Stimulated activated CD8-positive, alpha-beta memory T cell treated with anti-CD3 and anti-CD28 coated beads, Interleukin-4, amount 100 ng/mL, for 48 hours (primary cell): ENCODE measurements at places on chromosomes 4 and X.

GRCh38 chr4:181950372-181951127 is 292.7 kb upstream of the TENM3 start:
- DNase-seq, result no peak

DNA sequence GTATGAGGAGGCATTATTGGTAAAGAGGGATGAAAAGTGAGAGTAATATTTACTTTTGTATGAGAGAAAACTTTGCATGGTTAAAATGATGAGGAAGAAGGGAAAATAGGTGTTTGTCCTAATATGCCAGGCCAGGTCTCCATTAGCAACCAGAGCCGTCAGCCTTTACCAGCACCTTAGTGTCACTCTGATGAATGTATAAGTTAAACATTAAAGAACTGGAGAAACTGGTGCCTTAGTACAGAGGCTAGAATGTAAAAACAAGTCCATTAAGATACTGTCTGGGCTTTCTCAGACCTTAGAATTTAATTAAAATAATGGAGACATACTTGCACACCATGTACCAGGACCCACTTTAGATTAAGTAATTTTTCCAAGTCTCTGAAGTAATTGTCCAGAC is 222.3 kb downstream of the FAM47A start:
- DNase-seq, result no peak

- no peak for DNase-seq
Measured at GRCh38 chr4:94583914-94584641, 132.3 kb downstream of the PDLIM5 start.

DNA sequence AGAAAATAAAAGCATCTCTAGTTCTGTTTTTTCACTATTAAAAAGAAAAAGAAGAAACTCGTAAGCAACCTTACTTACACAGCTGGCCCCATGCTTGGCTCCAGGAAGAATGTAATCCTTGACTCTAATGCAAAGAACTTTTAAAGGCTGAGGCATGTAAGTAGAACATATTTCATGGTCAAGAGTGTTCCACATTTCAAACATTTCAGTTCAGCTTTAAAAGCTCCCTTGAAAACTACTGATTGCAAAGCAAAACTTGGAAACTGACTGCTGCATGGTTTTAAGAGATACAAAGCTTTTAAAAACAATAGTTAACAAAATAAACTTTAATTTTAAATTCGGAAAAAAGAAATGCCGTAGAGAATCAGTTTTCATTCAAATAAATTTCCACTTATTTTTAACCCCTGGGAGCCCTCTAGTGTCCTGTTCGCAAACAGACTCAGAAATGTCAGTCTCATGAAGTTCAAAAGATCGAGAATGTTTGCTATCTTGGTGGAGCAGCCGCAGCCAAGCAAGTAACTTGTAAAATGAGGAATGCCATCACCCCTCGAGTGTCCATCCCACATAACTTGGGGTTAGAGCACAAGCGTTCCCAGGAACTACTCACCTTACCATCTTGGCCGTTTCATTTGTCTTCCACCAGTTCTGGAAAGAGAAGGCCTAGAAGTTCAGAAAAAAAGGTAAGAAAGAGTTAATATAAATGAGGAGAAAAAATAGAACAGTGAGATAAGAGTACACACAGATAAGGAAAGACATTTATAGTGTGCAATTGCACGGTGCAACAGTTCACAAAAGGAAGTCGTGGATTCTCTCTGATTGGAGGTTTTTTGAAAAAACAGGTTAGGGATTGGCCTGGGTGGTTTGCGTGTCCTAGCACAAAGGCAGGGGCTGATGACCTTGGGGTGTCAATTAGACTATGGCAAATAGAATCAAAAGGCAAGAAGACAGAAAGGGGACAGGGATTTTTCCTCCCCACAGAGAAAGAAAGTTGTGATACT is at the start of gene GASK1B:
TSS of gene GASK1B (minus strand) at position 765 of the 998 bp plus-strand sequence. CDS start 1,650 bp downstream, outside the sequence.
- no peak for DNase-seq

- no peak for DNase-seq
Measured at GRCh38 chr4:22122062-22122461, 173.5 kb upstream of the KCNIP4 start.

DNA sequence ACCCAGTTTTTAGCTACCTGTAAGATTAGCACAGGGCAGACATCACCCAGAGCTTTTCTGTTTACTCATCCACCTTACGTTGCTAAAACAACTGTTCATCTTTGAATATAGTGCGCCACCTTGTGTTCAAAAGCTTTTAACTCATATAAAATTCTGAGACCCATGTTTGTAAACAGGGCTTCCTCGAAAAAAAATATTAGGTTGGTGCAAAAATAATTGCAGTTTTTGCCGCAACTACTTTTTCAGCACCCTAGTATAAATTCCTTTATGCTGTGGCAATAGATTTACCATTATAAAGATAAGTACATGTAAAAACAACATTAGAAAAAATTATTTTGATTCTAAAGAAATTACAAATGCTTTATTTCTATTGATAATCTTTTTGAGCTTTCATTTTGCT is 147.9 kb downstream of the LRBA start:
- no peak for DNase-seq

DNA sequence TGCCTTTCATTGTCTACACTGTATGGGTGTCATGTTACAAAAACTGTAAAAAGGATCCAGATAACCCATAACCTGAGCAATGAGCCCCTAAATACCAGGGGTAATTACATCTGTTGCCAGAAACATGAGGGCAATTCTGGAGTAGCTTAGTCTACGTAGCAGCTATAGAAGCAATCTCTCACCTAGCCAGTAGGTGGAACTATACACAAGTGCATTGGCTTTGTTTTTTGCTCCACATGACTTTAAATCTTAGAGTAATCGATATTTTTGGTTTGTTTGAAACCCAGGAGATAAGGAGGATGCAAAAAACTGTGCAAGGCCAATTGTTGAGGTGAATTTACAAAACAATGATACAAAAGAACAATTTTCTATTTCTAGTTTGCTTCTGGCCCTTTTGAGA is 57.5 kb downstream of the GPR82 start:
- DNase-seq, result no peak

DNA sequence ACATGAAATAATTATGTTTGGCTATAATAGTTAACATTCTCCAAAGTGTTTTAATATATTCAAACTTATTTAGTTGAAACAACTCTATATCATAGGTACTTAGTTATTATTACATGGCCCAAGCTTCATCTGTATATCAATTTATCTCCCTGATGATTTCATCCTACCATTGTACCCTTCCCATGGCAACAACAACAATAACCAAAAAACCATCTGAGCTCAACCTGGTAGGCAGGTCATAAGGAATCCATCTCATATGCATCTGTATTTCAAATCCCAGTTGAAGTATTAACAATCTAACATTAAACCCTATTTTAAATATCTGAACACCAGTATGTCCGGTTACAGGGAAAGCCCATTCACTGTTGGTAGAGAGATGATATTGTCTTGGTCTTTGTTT is 33.1 kb upstream of the SLC7A11 start:
- no peak for DNase-seq

- DNase-seq, result no peak
Measured at GRCh38 chrX:3244203-3244743, 102.2 kb downstream of the MXRA5 start.

DNA sequence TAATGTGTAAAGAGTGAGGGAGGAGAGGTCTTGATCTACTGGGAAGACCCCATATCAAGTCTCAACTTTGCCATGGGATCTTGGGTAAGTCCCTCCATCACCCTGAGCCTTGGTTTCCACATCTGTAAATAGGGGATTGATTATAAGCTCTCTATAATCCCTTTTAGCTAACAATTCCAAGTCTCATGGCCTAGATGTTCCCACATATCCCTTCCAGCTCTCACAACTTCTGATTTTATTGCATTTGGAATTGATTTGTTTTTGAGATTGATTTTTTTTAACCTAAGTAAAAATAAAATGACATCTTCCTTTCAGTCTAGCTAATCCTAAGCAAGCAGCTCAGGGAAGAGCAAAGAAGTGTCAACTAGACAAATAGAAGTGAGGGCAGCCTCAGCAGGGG is 29.8 kb downstream of the SMIM20 start:
- no peak for DNase-seq

GRCh38 chrX:111339212-111339611 is 68.9 kb upstream of the CAPN6 start:
- no peak for DNase-seq

- DNase-seq, result no peak
Measured at GRCh38 chr4:13208558-13209193, 275.5 kb downstream of the RAB28 start.

GRCh38 chrX:40086569-40087335 is 11.0 kb downstream of the BCOR start:
- no peak for DNase-seq

DNA sequence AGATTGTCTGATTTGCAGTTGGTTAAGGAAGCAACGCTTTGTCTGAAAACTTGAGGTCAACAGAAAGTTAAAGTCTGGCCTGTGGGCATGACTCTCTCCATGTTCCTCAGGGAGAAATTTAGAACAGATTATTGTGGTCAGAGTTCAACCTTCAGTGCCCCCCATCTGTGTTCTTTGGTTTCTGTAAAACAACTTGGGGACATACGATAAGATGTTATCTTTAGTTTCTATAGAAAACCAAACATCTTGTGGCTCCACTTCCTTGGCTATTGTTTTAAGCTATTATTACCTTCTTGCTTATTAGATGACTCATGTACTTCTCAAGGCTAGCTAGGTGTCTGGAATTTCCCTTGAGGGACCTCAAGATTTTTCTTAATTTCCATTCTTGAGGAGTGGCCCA is 507.7 kb downstream of the PDHA2 start:
- DNase-seq, result no peak

- no peak for DNase-seq
Measured at GRCh38 chrX:13151828-13152517, 107.6 kb upstream of the FAM9C start.

DNA sequence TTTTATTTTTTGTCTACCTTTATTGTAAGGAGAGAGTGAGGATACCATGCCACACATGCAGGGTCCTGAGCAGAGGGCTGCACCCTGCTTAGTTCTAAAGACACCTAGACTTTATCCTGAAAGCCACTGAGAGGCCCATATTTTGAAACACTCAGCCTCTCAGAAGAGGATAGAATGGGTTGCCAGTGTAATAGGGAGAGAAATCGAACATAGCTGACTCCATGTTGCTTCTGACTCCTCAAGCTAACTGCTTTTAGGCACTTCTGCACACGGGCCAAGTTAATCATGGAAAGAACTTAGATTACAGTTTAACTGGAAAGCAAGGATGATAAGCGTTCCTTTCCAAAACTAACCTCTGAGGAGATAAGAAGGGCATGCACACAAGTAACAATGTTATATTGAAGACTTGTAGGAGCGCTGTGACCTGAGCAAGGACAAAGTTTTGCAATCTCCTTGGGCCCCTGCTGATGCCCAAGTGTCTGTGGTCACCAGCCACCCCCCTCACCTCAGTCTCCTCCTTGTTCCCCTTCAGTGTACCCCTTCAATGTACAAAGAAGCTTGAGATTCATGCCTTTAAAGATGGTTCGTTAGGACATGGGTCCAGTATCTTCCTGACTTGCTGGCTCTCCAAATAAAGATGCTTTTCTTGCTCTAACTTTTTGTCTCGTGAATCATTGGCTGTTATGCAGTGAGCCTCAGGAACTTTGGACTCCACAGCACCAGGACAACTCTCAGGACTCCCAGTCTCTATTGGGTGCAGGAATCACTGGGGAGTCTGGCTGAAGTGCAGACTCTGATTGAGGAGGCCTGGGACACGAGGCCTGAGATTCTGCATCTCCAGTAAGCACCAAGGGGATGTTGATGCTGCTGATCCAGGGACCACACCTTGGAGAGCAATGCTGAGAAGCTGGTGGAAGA is 25.4 kb upstream of the CD99 start:
- no peak for DNase-seq

DNA sequence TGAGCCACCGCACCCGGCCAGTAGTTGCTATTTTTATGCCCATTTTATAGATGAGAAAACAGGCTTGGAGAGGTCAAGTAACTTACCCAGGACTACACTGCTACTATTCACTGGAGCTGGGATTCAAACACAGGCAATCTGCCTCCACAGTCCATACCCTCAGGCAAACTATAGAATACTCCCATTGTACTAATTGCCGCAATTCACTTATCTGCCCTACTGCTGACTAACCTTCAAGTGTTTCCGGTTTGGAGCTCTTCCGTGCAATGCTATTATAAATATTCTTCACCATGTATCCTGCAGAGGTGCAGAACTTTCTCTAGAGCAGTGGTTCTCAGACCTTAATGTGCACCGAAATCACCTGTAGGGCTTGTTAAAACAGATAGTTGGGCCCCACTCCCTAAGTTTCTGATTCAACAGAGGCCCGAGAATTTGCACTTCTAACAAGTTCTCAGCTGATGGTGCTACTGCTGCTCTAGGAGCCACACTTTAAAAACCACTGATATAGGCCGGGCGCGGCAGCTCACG is 1.9 kb upstream of the G3BP2 start:
- no peak for DNase-seq

DNA sequence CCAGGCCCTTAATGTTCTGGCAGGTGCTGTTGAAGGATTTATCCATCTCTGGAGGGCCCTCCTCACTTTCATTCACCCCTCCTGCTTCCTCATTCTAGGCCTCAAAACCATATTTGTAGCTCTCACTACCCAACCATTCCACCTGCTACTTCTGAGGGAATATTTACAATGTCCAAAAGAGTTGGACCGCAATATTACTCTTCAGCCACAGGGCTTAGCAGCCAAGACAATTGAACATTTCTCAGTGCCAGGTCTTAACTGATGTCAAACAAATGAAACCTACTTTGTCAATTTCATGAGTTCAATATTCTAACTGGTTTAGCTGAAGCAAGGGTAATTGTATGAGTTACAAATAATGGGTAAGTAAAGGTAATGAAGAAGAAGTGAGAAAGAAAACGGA is 113.2 kb downstream of the ENOX2 start:
- DNase-seq, result no peak

DNA sequence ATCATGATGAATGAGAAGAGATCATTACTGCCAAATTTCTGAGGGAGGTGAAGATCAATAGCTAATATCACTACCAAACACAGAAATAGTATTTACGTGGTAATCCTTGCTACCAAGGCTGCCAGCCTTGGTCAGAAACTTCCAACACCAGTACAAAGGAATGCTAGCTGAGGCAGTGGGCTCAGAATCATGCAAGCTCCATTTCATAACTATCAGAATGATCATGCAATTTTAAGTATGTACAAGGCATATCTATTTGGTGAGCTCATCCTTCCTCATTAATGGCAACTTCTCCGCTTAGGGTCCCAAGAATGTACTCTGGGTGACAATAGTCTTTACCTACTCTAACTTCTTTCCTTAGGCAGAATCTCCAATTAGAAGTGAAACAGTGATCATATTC is 135.0 kb downstream of the GPC3 start:
- DNase-seq, result no peak

DNA sequence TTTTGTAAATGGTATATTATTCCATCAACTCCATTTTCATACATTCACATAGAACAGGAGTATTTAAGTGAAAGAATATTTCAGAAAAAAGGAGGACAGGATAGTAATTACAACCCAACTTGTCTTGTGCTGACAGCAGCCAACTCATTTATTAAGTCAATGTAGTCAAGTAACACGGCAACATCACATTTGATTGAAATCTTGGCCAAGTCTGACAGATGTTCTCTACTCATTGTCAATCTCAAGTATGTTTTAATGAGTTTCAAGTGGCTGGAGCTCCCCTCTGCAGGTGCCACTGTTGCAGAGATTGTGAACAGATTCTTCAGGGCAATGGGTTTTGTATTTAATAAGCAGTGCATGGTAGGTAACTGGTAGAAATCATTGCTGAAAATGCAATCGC is 332.5 kb downstream of the C4orf33 start:
- DNase-seq, result no peak
